ENCODE measurements at places on chromosomes 4 and X.

DNA sequence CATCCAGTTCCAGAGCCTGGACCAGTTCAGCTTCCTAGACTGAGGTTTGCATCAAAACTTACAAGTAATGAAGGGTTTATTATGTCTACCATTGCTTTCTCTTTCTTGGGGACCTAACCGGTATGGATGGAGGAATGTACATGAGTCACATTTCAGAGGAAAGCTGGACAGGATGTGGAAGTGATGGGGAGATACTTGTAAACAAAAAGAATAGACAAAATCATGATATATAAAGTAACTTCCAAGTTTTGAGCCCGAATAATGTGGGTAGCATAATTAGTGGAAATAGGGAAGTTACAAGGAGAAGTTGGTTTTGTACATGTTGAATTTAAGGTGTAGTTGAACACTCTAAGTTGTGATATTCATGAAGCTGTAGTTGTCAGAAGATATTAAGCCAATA lies 15.0 kb downstream of the FNIP2 start:
- DNase-seq: no peak

DNA sequence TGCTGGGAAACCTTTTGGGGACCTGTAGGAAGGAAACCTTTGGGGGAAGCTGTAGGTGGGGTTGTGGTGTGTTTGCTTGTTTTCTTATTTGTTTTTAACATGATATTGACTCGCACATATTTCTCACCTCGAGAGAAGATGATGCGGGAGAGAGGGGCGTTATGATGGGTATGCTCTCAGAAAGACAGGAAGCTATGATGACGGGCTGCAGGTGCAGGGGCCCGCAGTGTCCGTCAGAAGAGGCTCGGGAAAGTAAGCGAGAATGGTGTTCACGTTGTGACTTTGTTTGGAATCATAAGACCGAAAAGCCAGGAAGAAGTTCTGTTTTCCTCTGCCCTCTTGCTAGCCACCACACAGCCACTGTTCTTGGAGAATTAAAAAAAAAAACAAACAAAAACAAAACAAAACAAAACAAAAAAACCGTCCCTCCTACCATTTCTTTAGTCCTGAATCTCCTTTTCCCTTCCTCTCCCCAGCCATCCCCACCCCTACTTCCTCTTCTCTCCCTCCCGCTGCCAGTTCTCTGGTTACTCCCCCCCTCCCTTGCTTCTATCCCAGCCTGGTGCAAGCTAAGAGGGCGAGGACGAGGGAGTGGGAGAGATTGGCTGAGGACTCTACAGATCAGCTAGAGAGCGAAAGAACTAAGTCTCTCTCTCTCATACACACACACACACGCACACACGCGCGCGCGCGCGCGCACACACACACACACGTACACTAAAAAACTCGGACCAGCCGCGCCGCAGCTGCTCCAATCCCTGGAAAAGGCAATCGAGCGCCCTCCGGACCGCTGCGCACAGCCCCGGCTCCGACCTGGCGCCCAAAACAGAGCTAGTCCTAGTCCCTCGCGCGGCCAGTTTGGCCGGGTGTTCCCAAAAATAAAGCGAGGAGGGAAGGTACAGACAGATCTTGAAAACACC lies at the start of gene BMP3:
Gene BMP3, plus strand, starts transcription at position 648 of the 920 bp plus-strand sequence. CDS start 577 bp downstream, outside the sequence.
- DNase-seq: no peak

GRCh38 chr4:41814565-41814964 lies 66.0 kb upstream of the PHOX2B start:
- no peak for DNase-seq

- peak; percentile 57 for DNase-seq
Observed at GRCh38 chrX:13469963-13470684, 99.3 kb upstream of the EGFL6 start.

GRCh38 chr4:171956678-171957077 lies 143.5 kb downstream of the GALNTL6 start:
- no peak for DNase-seq

DNA sequence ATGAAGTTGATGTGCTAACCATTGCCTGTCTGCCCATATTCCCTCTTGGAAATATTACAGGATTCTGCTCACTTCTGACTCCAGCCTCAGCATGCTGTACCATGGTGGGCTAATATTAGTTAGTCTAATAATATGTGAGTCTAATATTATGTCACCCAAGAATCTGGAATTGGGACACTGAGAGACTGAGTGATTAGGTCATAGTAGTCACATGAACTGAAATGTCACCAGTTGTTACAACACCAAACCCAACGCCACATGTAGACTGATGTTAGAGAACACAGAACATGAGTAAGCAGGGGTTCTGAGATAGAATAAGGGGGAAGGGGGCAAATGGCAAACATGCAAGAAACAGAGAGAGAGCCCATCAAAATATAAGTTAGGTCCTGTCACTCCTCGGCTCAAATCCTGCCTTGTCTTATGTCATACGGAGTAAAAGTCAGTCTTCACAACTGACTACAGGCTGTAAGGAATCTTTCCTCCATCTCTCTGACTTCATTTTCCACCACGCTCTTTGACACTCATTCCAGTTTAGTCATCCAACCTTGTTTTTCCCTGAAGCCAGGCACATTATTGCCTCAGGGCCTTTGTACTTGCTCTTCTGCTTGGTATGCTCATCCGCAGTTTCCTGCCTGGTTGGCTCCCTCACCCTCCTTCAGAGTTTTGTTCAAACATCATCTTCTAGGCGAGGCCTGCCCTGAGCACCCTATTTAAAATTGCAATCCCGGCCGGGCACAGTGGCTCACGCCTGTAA lies 9.6 kb upstream of the SLAIN2 start:
- no peak for DNase-seq

GRCh38 chr4:162865102-162865501 lies 301.6 kb downstream of the NAF1 start:
- no peak for DNase-seq

GRCh38 chr4:121838136-121838535 lies 14.5 kb upstream of the CCNA2 start:
- no peak for DNase-seq
